ENCODE measurements at places on chromosomes 4 and X.

DNA sequence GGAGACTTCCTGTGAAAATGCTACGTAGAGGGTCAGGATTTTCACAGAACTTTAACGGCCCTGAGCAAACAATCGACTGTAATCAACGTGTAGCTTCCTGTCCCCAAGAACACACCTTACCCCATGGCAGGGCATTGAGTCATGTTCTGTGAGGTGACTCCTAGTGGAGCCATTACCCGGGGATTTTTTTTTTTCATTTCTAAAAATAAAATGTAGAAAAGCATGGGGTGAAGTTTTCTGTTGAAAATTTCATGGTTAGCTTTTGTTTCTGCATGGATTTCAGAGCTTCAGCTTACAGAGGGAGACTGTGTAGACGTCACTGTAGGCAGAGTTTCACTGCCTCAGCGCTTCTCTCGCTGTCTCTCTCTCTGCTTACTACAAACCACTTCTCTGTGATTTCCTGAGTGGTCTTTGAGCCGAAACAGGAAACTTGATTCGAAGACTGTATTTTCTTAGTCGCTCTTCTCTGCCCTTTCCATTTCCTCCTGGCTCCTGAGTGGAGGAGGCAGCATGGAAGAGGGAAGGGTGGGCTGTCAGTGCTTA is 111.7 kb downstream of the NFKB1 start:
- DNase-seq = no peak

DNA sequence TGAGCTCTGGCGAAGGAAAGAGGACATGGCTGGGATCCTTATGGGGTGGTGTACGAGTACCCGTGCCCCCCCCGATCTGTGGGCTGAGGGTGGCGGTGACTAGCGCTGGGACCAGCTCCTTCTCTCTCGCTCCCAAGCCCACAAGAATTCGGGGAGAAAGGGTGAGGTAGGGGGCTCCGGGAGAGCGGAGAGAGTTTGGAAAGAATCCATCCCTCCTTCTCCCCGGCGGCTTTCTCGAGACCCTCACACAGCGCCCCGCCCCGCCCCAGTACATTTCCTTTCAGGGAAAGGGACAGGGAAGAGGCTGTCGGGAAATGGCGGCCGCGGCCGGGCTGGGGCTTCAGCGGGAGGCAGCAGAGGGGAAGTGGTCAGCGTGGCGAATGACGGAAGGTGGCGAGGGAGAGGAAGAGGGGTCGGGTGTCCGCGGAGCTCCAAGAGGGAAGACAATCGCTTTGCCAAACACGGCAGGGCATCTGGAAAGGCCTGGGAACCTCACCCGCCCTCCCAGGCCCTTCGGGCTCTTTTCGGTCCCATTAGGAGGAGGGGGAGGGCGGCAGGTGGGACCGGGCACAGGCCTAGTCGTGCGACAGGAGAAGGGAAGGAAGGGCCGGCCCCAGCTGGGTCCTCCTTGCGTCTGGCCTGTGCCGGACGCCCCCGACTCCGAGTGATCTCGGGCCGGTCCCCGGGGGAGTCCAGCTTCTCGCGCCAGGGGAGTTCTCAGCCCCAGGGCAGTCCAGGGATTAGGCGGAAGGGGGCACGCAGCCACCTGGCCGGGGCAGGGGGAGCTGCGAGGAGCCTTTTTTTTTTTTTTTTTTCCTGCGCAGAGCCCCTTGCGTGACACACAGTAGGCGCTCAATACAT is 10.2 kb downstream of the HNRNPH2 start:
- no peak for DNase-seq

GRCh38 chr4:174928174-174928573 is 10.0 kb downstream of the ADAM29 start:
- DNase-seq = no peak

- DNase-seq = no peak
Observed at GRCh38 chr4:62087706-62088105, 887.6 kb downstream of the ADGRL3 start.

DNA sequence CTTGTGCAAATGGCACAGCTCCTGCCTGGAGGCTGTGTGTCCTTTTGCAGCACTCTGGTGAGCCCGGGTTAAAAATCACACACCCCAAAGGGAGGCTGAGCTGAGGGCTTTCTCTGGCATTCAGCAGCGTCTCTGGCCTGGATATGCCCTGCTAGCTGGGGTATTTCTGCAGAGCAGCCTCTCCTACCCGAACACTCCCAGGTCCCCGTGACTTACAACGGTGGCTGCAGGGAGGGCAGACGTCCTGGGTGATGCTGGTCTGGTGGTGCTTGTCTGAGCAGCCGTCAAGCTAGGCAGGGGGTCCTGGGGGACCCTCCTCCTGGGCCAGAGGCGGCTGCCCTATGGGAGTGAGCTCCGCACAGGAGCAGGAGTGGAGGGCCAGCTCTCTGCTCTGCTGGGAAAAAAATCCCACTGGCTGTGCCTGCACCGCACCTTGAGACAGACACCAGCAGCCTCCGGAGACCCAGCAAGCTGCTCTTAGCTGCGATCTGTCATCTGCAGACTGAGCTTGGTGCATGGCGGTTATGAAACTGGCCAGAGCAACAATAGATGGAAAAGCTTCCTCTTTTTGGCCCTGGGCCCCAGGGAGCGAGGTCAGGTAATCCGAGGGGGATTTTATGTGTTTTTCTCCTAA is 41.3 kb upstream of the ASMTL start:
- no peak for DNase-seq

DNA sequence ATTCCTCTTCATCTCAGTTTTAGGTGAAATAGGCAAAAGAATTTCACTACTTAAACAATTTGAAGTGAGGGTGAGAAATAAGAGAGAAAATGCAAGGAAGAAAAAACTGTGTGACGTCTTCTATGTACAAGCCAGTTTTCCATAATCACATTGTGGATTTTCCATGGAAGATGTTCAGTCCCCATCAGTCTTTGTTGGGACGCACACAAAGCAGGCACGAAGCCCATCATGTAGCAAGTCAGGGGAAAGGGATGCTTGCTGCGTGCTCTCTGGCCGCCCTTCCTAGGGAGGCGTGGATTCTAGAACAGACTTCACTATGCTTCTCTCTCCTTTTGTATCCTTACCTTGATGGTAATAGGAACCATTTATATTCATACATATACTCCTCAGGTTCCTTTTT is 54.7 kb downstream of the RBPJ start:
- DNase-seq = no peak

- DNase-seq = no peak
Observed at GRCh38 chr4:128517739-128518510, 230.3 kb upstream of the PGRMC2 start.

DNA sequence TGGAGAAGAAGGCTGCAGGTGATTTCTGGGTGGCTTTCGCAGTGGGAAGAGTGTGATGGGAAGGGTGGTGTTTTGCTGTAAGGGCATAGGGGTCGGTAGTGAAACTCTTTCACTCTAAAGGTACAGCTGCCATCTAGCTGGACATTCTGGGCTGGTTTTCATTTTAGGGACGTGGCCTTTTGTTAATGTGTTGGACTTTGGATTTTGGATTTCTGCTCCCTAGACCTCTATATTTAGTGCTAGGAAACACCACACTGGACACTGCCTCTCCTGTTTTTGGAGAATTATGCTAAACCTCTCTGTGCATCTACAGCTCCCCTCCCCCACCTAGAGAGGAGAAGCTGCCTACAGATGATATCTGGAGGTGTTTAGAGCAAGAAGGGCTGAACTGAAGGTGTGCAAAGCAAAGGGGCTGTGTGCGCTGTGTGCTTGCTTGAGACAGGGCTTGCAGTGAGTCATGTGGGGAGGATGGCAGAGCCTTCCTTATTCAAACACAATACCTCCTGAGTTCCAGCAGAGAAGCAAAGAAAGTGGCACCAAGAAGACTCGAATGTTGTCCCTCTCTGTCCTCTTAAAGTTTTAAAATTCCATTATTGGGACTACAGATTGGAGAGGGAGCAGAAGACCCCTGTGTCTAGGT is 47.9 kb downstream of the STARD8 start:
- no peak for DNase-seq

DNA sequence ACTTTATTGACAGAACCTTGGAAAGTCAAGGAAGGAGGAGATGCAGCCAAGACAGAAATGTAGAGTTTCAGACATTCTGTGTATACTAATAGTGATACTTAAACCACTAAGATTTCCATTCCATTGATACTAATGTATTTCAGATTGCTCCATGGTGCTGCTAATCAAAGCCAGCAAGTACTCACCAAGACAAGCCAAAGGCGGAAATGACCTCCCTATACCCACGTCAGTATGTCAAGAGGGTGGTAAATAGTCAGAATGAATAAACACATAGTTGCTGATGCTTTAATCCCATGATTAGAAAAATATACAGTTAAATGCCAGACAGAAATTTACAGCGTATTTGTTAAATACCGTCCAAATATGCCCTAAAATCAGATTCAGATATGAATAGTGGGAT is 417.8 kb upstream of the INTU start:
- DNase-seq = no peak

DNA sequence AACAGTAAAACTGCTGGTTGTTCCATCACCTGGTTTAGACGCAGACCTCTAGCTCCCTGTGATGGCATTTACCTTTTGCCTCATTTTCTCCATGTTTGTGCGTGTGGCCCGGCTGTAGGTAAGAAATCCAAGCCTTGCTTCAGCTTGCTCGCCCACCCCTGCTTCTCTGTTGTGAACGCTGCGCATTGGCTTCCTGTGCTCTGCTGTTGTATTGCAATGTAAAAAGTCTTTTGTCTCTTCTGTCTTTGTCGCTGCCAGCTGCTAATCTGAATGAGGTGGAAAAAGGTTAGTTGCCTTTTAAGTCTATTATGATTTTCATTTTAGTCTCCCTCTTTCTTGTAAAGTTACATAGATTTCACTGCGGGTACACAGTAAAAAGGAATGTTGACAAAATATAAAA is 127.3 kb upstream of the PACRGL start:
- DNase-seq = no peak

DNA sequence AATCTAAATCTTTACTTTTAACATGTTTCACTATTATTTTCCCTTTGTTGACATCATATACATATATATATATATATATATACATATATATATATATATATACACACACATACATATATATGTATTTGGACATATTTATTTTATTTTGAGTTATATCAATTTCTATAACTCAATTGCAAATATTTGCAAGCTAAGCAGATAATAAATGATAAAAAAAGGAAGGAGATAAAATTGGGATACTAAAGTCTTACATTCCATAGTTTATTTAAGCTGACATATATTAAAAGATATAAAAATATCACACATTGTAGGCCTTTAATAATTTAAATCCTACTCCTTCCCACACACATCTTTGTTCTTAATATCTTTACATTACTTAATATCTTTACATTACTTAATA is 372.2 kb downstream of the GRXCR1 start:
- no peak for DNase-seq

GRCh38 chr4:105909787-105910281 is 14.6 kb downstream of the NPNT start:
- no peak for DNase-seq

GRCh38 chrX:883588-883987 is 253.0 kb downstream of the SHOX start:
- no peak for DNase-seq

DNA sequence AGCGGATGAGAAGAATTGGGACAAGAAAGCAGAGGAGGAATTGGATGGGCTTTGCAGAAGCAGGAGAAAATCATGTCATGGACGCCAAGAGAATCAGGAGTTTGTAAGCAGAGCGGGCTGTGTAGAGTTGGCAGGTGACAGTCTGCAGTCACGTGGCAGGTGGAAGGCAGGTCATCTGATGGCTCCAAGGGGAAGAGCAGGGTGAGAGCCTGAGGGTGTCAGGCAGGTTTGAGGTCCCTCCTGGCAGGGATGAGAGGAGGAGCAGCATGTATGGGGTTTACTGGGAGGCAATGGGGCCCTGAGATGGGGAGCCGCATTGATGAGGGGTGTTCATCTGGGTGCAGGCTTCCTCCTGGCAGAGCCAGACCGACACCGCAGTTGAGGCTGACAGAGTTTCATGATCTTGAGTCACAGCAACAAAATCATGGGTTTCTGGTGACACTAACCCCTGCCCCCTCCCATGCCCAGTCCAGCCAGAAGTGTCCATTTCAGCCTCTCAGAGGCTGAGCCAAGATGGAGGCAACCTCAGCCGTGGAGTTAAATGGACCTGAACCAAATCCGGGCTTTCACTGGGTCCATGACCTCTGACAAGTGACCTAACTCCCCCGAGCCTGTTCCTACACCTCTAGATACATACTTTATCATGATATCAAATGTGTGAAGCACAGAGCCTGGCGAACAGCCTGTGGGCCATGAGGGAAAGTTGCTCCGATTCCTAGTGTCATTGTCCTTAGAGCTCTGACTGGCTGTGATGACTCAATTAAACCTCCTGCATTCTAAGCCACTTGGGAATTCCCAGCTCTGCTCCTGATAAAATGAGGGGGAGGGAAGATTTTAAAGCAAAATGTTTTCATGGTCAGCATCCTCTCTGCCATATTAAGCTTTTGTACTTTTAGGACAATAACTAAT is 36.1 kb downstream of the EVC start:
- DNase-seq = no peak

DNA sequence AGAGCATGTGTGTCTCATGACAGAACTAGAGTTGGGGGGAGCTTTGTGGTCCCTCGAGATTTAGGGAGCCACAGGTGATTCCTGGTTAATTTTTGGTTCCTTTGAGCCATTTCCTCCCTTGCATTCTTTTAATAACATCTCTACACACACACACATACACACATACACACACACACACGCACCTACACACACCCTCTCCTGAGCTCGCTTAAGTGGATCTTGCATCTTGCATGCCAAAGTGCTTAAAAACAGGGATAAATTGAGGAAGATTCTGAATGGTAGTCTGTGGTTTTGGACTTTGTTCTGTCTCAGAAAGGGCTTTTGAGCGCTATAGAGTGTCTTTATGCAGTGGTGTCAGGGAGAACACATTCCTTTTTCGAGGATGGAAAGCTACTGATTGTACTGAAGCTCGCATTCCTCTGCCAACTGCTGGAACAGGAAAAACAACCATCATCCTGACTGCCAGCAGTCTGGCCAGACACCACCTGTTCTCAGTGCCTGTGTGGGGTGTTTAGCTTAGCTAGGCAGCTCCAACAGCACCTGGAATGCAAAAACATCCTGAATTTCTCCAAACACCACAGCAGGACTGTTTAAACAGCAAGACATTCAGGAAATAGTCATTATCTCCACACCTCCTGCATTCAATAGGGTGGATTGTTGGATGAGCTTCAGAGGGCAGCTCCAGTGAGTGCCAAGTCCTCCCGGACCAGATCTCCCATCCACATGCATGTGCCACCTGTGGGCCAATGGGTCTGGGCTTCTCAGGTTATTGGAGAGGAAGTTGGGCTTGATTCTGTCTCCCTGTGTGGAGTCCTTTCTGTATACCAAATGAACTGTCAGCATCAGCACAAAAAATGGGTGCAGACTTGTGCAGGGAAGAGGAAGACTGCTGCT is 21.9 kb upstream of the IGFBP7 start:
- DNase-seq = no peak

DNA sequence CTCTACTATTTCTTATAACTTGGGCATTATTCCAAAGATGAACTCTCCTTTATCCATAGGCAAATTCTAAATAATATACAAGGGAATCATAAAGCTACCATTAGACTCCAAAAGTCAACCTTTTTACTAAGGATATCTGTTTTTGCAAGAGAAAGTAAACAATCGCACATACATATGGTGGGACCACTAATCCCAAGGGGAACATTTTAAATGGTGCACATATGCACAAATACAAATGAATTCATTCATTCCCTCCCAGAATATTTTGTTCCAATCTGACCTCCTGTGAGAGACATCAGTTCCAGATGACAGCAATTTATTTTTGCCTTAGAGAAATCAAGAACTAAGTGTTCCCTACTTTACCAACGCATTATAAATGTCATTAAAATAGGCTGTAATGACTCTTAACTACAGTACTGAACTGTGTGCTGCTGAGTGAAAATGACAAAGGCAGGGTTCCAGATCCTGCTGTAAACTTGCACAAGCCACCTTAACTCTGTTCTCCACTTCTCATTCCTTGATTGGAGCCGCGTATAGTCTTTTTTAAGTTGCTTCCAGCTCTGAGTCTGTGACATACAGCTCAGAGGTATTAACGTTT is 2.0 kb downstream of the DHX15 start:
- no peak for DNase-seq

Measured in activated CD8-positive, alpha-beta memory T cell treated with anti-CD3 and anti-CD28 coated beads for 4 hours (primary cell).